DMS 273 treated with DMSO at 0.1 percent for 48 hours (cell line): ENCODE measurements at places on chromosomes 3 and 15.

- DNase-seq, result no peak
Measured at GRCh38 chr3:190595179-190595795, 81.4 kb downstream of the IL1RAP start.

DNA sequence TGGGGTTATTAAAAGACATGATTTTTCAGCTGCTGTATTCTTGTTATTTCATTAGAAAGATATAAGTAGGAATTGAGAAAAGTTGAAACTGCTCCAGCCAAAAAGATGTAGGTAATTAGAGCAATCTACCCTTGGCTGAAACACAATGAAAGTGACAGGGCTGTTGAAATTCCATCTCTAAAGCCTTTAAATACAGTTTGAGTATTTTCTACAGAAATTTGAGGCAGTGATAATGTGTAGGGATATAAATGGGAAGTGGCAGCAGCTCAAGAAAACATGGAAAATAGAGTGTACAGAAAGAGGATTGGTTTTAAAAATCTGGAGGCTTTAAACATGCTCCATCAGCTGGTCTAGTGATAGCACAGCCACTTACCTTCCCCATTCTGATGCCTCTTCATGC is 22.8 kb upstream of the UNC13C start:
- no peak for DNase-seq

DNA sequence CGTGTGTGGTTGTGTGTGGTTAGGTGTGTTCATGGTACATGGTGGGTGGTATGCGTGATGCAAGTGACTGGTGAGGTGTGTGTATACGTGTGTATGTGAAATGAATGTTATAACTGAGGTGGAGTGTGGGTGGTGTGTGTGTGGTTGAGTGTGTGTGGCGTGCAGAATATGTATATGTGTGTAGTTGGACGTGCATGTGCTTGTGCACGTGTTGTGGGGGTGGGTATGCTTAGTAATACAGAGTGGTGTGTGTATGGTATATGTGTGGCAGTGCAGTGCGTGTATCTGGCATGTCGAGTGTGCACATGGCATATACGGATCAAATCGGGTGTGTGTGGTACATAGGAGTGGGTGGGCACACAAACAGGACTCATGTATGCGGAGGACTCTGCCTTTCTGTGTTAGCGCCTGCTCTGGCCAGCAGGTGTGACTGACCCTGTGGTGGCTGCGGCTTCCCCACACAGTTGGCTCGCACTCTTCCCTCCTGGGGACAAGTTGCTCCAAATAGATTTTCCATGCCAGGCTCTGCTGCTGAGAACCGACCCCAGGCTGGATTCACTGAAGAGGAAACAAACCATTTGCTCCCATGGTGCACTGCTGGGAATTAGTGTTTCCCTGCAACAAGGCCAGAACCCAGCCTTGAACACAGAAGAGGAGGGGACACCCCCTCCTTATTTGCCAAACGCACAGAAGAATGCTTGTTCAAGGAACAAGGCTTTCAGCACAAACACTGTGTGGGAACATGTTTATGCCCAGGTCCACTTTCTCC is 1.2 kb upstream of the C3orf70 start:
- no peak for DNase-seq

DNA sequence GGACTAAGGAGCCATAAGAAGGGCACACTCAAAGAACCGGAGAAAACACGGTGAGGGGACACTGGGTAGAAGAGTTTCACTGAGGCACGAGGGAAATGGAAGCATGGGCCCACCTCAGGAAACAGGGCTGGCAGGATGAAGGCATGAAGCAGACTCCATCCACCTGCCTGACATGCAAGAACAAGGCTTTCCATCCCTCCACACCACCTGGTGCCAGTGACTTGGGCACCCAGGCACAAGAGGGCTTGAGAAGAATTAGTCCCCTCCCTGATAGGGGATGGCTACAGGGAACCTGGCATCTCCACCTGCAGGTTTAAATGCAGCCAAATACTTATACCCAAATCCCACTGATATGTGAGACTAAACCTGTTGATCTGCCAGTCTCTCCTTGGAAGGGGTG is 38.9 kb upstream of the PPP2R3A start:
- DNase-seq, result no peak

GRCh38 chr3:174483254-174483653 is 375.9 kb upstream of the NAALADL2 start:
- DNase-seq, result no peak

- DNase-seq, result no peak
Measured at GRCh38 chr15:22988811-22989210, 8.6 kb upstream of the CYFIP1 start.

DNA sequence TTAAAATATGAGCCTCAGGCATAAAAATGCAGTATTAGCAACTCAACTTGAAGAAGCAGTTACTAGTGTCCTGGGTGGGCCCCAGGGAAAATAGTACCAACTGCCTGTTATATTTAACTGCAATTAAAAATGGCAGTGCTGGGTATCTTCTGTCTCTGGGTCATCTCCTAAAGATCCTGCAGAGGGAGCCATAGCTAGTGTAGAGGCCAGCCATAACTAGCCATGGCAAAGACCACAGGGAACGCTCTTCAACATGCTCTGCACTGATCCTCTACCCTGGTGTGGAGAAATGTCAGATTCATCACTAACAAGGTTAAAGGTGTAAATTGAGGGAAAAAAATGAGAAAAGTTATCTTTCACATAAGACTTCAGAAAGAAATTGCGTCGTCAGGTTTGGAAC is 181.3 kb downstream of the SNRPN start:
- DNase-seq, result no peak

GRCh38 chr3:24220859-24221657 is 273.6 kb downstream of the THRB start:
- DNase-seq, result no peak
